ENCODE measurements at places on chromosomes 6 and 20. TPM values are rescaled to one million over a fixed set of nuclear protein-coding genes. Genes with fewer than 3 reads are reported as not detected.
A peak's percentile ranks its signal among the peaks of the same experiment; 100 is the strongest.

NRSN2 gene
- 9.7 TPM for total RNA-seq

PHACTR2 gene
- total RNA-seq, result 145 TPM

RNASET2 gene
- total RNA-seq, result 8.1 TPM

NHLRC1 gene
- total RNA-seq, result 0.65 TPM

GRM1 gene
- total RNA-seq, result under 0.01 TPM

CST5 gene
- not detected for total RNA-seq

SYS1 gene
- 28.4 TPM for total RNA-seq

TFAP2A gene
- not detected for total RNA-seq

GMEB2 gene
- total RNA-seq, result 5.4 TPM

SLC52A3 gene
- under 0.01 TPM for total RNA-seq

STMND1 gene
- not detected for total RNA-seq

ZC2HC1B gene
- total RNA-seq, result not detected

- no peak for DNase-seq
These were observed 81.7 kb upstream of the MTHFD1L start for GRCh38 chr6:150783813-150784212.

- DNase-seq, result no peak
These were observed 43.0 kb upstream of the TGM2 start for GRCh38 chr20:38208088-38208487.

DNA sequence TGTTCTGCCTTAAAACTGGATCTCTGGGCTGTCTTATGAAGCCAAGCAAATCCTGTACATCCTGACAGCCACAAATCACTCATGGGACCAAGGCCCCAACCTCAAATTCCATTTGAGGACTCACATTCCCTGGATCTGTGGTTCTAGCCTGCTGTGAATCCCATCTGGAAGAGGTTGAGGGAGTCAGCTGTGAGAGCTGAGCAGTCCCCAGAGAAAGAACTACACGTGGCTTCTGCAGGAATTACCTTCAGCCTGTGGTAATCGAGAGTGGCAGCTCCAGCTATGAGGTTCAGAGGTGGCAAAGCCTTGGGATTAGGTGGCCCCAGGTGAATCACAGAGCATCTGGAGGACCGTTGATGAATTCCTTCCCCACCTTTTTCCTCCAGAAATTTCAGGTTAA lies 245.2 kb downstream of the SLC24A3 start:
- DNase-seq, result no peak

- DNase-seq, result no peak
These were observed 42.3 kb downstream of the FUT9 start for GRCh38 chr6:96058082-96058481.

- peak; percentile 5 for DNase-seq
These were observed 639.6 kb downstream of the EPHA7 start for GRCh38 chr6:92779746-92780145.

DNA sequence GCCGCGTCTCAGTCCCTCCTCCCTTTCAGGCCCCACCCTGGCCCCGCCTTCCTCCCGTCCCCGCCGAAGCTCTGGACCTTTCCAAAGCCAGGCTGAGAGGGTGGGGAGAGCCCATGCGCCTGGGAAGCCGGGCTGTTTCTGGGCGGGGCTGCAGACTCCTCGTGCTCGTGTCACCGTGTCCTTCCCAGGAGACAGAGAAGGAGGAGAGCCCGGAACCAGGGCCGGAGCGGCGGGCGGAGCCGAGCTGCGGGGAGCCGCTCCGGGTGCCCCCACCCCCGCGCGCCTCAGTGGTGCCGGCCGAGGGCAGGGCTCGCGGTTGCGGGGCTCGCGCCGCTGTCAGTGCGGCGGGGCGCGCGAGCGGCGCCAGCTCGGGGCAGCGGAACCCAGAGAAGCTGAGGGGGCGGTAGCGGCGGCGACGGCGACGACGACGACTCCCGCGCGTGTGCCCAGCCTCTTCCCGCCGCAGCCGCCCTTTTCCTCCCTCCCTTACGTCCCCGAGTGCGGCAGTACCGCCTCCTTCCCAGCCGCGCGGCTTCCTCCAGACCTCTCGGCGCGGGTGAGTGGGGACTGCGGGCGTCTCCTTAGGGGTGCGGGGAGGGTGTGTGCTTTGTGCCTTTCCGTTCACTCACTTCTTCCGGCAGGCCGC lies at the start of gene RALY:
Gene RALY, plus strand, starts transcription at position 336 of the 646 bp plus-strand sequence. CDS start 78,164 bp downstream, outside the sequence.
- peak; percentile 64 for DNase-seq

DNA sequence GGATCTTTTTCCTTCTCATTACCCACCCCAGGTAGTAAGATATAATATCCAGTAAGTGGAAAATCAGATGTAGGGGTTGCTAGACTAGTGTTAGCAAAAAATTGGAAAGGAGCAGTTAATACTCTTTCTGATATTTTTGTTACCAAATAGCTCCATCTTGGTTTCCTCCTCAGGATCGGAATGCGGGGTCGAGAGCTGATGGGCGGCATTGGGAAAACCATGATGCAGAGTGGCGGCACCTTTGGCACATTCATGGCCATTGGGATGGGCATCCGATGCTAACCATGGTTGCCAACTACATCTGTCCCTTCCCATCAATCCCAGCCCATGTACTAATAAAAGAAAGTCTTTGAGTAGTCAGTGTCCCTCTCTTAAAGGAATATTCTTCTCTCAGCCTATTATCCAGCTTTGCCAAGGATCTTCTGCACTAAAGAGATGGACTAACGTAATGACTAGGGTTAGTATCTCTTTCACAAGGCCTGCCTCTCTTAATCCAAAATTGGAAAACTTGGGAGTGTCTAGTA lies 1.5 kb downstream of the ROMO1 start:
- no peak for DNase-seq

GRCh38 chr6:159941286-159942113 lies 27.4 kb upstream of the IGF2R start:
- DNase-seq, result peak; percentile 49

DNA sequence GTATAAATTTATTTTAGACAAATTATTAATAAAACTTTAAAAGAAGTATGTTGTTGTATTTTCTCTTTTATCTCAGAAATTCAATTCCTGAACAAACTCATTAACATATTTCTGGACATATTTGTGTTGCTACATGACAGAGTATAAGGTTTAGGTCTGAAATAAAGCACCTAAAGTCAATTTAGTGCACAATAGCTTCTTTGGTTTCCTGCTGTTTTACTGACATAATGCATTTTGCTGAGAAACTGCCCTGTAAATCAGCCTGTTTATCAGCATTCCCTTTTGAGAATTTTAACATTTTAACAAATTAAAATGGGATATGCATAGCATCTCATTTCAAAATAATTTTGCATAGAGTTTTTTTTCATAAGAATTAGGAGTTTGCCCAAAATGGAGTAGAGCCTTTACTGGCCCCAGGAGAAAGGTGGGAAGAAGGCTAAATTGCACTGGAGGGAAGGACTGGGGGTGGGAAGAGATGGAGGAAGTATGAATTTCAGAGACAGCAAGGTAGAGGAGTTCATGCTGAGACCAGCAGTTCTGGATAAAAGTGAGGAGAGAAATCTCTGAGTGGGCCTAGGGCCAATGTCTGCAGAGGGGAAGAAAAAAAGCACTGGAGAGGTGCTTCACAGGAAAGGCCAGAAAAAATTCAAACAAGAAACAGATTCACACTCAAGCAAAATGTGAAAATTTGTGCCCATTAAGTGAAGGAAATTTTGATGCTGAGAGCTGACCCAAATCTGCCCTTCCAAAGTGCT lies 324.2 kb upstream of the HSF2 start:
- DNase-seq, result no peak

DNA sequence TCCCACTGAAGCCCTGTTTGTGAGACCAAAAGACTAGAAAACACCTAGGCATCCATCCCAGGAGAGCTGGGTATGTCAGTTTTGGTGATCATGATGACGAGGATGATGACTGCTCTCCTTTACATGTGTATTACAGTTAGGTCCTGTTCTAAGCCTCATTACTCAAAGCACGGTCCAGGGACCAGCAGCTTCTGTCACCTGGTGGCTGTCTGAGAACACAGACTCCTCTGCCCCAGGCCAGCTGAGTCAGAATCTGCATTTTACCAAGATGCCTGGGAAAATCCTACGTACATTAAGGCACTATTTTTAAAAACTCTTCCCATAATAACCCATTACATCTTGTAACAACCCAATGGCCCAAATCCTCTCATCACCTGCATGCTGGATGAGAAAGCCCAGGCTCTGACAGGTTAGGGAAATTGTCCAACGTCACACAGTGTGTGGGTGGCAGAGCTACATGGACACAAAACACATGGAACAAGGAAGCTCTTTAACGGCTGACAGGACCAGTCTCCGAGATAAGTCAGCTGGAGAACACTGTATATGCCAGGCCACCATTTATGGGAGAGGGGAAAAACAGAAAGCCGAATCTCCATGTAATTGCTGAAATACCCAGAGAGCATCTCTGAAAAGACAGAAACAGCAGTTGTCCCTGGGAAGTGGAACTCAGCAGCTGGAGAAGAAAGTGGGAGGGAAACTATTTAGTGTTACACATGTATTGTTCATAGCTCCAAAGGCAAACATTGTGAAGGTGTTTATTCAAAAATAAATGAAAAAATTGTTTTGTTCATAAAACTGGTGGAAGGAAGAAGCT lies 65.4 kb downstream of the BMP7 start:
- DNase-seq, result no peak

DNA sequence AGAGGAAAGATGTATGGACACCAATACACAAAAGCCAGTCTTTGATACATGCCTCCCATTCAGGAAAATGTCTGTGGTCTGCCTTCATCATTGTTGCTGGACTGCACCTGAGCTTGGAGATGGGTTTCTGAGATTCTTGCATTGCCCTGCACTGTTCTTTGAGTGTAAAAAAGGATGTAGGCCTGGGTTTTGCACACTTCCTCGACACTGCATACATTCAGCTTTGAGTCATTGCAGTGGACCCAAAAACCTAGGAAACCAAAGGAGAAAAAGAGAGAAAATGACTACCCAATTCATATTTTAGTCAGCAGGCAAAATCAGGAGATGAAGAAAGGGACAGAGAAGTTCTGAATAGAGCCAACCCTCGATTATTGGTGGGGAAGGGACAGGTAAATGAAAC lies 9.0 kb downstream of the TOMM6 start:
- no peak for DNase-seq

DNA sequence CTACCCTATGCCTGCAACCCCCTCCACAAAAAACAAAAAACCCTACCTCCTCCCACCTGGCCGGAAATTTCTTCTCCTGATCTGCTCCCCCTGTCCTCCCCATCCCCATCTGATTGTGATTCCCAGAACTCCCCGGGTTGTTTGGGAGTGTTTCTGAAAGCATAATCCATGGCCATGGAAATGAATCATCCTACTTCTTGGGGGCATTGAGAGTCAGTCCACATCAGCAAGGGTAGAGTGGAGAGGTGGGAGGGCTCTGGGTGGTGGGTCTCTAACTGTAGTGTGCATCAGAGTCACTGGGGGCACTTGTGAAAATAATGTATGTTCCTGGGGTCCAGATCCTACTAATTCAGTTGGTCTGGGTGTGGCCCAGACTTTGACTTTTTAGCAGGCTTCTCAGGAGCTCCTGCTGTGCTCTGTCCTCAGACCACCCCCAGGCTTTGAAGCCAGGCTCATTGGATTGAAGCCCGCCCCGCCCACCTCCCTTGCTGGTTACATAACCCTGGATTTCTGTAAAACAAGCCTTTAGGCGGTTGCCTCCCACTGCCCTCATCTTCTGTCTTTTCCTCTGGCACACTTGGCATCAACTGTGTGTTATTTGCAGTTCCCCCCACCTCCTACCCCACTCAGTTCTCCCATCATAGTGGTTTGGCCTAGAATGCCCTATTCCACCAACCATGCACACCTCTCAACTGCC lies 10.5 kb downstream of the PIGT start:
- no peak for DNase-seq

GRCh38 chr6:3546121-3546520 lies 89.3 kb upstream of the SLC22A23 start:
- no peak for DNase-seq

- DNase-seq, result no peak
These were observed 167.5 kb downstream of the TMEM242 start for GRCh38 chr6:157155804-157156203.

DNA sequence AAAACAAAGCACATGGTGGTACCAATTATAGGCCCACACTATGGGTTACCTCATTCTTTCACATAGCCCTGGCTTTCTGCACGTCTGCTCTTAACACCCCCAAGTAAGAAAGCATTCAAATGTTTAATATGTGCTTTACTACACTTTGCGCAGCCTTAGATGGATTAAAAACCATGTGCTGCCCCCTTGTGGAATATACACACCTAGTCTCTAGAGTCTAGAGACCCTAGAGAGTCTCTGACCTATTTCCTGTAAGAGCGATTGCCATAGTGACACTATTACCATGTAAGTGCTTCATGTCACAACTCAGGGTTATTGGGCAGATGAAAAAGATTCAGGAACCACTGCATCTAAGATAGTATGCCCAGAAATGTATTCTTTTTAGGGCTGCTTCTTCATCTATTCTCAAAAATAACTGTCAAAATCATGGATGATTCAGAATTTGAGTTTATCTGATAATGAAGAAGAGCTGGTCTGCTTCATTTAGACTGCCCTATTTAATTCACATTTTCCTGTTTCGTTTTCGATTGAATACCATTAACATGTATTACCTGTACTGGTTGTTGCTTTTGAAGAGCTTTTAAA lies 186.3 kb downstream of the ADGB start:
- peak; percentile 56 for DNase-seq

GRCh38 chr6:112193117-112193516 lies 61.2 kb downstream of the LAMA4 start:
- no peak for DNase-seq

- DNase-seq, result no peak
These were observed 64.1 kb upstream of the CLVS2 start for GRCh38 chr6:122931916-122932315.

GRCh38 chr6:128327890-128328289 lies 192.5 kb downstream of the PTPRK start:
- peak; percentile 27 for DNase-seq

GRCh38 chr20:47030271-47030810 lies 135.7 kb downstream of the EYA2 start:
- DNase-seq, result no peak

GRCh38 chr6:45836438-45836824 lies 179.2 kb downstream of the CLIC5 start:
- no peak for DNase-seq

- DNase-seq, result no peak
These were observed 120.4 kb downstream of the SYNDIG1 start for GRCh38 chr20:24589815-24590177.

GRCh38 chr6:25548451-25548850 lies 103.6 kb upstream of the SCGN start:
- no peak for DNase-seq

DNA sequence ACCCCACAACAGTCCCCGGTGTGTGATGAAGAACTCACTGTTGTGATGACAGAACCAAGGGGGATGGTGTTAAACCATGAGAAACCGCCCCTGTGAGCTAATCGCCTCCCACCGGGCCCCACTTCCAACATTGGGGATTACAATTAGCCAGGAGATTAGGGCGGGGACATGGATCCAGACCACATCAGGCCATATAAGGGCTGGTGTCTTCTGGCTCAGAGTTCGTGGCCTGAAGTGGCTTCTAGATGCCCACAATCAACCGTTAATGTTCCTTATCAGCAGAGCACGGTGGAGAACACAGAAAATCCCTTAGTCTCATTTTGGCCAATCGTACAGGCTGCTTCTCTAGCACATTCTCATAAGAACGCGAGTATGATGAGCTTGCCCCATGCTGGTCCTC lies 10.9 kb upstream of the MAS1 start:
- DNase-seq, result no peak

Data from lung microvascular endothelial cell (primary cell).